D721Med (cell line): ENCODE measurements at places on chromosomes 5 and 9.

DNA sequence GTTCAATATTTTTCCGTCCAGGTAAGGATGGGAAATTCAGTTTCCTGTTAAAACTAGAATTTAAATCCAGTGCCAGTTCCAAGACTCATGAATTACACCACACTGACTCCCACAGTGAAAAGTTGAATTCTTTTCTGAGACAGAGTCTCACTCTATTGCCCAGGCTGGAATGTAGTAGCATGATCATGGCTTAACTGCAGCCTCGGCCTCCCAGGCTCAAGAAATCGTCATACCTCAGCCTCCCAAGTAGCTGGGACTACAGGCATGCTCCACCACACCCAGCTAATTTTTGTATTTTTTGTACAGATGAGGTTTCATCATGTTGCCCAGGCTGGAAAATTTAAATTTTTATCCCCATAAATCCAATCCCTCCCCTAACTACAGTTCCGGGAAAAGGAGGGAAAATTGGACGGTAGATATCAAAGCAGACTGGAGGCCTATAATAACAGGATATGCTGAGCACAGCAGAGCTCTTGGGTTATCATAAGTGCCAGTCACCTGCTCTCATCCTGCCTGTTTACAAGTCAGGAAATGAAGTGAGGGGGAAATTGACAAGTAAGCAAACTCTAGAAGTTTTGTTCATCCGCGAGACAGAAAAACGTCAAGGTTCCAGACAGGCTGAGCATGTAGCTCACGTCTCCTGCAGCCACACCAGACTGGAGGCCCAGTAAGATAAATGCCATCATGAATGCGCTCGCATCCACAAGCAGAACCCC is 105.7 kb downstream of the UGCG start:
- no peak for DNase-seq

DNA sequence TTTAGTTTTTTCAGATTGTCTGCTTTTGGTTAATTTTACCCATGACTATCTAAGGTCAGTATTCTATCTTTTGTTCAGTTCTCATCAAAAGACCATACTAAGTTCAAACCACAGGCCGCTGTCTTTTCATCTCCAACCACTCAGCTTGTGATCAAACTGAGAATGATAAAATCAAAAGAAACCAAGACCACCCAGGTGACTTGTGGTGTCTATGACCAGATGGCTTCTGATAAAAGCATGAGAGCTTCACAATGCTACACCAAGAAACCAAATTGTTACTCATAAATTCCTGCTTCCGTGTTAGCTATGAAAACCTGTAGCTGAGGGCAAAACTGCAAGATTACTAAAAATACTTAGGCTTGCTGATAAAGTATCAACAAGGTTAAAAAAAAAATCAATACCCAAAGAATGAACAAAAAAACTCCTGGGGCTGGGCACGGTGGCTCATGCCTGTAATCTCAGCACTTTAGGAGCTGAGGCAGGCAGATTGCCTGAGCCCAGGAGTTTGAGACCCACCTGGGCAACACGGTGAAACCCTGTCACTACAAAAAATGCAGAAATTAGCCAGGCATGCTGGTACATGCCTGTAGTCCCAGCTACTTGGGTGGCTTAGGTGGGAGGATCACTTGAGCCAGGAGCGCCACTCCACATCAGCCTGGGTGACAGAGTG is 25.8 kb upstream of the GPX8 start:
- DNase-seq: no peak

- DNase-seq: no peak
Observed at GRCh38 chr9:36118706-36119105, 17.8 kb upstream of the GLIPR2 start.

DNA sequence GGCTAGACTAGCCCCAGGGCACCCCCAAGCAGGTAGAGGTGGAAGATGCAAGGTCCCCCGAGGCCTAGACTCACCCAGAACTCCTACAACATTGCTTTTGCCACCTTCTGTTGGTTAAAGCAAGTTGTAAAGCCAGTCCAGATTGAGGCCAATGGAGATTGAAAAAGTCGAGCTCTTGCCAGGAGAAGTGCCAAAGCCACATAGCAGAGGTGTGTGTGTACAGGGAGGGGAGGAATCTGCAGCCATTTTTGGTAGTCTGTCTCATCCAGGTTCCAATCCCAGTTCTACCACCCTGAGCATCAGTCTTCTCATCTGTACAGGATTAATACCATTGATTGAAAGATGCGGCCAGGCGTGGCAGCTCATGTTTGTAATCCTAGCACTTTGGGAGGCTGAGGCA is 12.3 kb upstream of the URM1 start:
- no peak for DNase-seq

GRCh38 chr9:20611691-20612287 is 10.5 kb downstream of the MLLT3 start:
- no peak for DNase-seq

- no peak for DNase-seq
Observed at GRCh38 chr5:178389026-178389729, 156.6 kb upstream of the PHYKPL start.

GRCh38 chr9:138053321-138053868 is 175.8 kb downstream of the CACNA1B start:
- DNase-seq: no peak

DNA sequence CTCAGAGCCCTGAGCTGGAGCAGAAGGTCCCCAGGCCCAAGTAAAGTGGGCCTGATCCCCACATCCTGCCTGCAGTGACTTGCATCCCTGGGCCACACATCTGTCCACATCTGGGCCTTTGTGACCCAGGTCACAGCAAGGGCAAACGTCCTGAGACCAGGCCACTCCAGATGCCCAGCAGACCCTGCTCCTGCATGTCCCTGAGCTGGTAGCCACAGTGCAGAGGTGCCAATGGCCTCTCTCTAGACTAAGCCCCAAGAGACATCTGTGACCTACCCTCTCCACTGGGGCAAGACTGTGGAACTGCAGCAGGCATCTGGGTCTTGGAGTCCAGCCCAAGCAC is 2.5 kb downstream of the FLT4 start:
- no peak for DNase-seq

GRCh38 chr9:2270565-2270964 is 255.4 kb downstream of the SMARCA2 start:
- DNase-seq: no peak

DNA sequence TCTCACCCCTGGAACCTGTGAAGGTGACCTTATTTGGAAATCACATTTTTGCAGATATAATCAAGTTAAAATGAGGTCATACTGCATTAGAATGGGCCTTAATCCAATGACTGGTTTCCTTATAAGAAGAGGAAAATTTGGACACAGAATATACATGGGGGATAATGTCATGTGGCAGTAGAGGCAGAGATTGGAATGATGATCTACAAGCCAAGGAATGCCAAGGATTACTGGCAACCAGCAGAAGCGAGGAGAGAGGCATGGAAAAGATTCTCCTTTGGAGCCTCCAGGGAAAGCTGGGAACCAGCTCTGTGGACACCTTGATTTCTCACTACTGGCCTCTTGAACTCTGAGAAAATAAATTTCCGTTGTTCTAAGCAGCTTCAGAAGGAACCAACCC is 20.2 kb upstream of the CEP78 start:
- DNase-seq: no peak

DNA sequence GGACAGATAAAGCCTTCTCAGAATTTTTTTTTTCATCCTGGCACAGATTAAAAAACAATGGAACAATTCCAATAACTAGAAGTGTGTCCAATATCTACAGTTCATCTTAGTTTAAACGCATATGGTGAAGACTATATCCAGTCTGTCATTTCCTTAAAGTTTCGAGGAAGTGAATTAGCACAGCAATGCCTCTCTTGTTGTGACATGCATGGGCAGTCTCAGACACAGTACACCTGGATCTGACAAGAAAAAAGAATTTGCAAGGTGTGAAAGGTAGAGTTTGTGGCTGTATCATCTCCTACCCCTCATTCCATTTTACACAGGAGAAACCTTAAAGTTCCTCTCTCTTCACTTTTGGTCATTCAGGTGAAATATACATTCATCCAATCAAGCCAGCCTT is 100.6 kb upstream of the ADAMTS19 start:
- no peak for DNase-seq

- no peak for DNase-seq
Observed at GRCh38 chr9:91077624-91078368, 276.2 kb downstream of the SYK start.

DNA sequence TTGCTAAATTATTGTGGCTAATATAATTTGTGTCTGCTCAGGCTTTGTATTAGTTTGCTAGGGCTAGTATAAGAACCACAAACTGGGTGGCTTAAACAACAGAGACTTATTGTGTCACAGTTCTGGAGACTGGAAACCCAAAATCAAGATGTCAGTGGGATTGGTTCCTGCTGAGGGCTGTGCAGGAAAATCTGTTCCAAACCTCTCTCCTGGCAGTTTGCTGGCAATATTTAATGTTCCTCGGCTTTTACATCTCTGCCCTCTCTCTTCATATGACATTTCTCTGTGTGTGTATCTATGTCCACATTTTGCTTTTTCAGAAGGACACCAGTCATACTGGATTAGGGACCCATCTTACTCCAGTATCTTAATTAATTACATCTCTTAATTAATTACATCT is 498.8 kb upstream of the CD180 start:
- no peak for DNase-seq

GRCh38 chr9:18488886-18489285 is 14.9 kb downstream of the ADAMTSL1 start:
- DNase-seq: no peak

DNA sequence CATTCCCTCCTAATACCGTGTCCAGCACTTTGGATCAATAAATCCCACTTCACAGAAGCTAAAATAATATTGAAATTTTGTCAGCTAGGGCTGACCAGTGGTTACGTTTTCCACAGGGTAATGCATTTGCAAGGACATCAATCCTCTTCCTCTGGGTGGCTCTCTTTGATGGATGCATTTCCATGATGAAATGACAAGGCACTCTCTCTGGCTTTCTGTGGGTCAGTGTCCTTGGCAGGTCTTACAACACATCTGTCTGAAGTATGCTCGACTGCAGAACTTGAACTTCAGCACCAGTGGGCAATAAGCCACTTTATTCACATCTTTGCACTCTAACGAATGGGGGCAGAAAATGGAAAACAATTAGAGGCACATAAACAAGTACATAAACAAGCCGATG is 330.1 kb downstream of the ADAMTS6 start:
- DNase-seq: no peak

GRCh38 chr5:133754575-133755169 is 142.3 kb upstream of the FSTL4 start:
- no peak for DNase-seq

- no peak for DNase-seq
Observed at GRCh38 chr9:93320591-93321219, 130.8 kb upstream of the FAM120A start.

DNA sequence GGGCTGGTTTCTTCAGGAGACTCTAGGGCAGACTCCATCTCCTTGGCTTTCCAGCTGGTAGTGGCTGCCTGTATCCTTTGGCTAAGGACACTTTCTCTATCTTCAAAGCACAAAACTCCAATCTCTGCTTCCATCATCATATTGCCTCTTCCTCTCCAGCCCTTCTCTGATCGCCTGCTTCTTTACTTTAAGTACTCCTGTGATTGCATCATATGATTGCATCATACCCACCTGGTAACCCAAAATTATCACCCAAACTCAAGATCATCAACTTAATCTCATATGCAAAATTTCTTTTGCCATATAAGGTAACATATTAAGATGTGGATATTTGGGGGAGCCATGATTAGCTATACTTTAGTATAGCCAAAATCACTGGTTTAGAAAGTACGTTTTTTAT is 1092.6 kb upstream of the CDH6 start:
- DNase-seq: no peak

GRCh38 chr5:111401906-111402305 is 110.4 kb downstream of the STARD4 start:
- no peak for DNase-seq

DNA sequence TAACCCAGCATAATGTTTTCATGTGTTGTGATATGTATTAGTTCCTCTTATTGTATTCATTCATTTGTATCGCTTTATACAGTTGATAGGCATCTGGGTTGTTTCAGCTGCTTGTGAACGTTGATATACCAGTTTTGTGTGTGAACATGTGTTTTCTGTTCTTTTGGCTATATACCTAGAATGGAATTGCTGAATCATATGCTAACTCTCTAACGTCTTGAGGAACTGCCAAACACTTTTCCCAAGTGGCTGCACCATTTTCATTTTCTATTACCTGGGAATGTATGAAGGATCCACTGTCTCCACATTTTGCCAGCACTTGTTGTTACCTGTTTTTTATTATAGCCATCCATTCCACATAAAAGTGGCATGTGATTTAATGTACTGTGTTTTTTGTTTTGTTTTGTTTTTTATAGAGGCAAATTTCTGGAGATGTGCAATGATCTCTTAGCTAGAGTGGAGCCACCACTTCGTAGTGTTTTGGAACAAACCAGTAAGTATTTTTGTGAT is 34.6 kb downstream of the HSPA4 start:
- no peak for DNase-seq

DNA sequence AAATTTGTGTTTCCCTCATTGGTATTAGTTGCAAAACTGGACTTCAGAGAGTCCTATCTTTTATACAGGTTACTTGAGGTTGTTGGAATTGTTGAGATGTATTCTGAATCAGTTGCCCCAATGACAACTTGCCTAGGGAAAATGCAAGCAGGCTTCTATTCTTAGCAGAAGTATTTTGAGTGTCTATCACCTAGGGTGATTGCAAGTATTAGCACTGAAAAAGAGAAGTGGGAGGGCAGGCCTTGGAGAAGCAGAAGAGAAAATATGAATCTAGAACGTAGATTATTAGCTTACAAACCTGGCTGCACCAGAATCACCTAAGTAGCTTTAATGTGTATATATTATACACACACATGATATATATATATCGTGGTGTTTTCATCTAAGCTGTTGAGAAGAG is 43.2 kb downstream of the ADAMTS12 start:
- no peak for DNase-seq

DNA sequence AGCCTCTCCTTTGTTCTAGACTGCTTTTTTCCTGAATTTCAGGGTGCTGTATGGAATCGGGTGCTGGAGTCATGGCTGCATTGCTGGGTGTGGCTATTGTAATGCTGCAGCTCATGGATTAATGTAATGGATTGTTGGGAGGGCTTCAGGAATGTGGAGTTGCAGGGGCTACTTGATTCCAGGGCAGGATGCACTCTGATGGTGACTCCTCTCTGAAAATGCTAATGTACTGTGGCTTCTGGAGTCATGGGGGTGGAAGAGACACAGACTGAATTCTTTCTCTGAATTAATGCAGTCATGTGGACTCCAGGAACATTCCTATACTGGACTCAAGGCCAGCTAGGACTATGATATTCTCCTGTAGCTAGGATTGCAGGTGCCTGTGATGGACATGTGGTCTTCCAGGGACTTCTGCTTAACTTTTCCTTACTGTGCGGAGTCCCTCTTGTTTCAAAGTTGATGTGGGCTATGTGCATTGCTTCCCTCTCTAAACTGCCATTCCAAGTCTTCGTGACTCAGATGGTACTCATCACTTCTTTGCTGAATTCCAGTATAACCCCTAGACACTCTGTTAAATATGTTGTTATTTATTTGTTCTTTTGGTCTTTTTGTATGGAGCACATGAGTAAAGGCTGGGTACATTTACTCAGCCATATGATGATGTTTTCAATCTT is 396.2 kb downstream of the KCTD16 start:
- DNase-seq: no peak
